Neural crest cell (in vitro differentiated cells): ENCODE measurements at places on chromosomes 6 and 20. TPM values are rescaled to one million over a fixed set of nuclear protein-coding genes. Genes with fewer than 3 reads are reported as not detected.

DNA sequence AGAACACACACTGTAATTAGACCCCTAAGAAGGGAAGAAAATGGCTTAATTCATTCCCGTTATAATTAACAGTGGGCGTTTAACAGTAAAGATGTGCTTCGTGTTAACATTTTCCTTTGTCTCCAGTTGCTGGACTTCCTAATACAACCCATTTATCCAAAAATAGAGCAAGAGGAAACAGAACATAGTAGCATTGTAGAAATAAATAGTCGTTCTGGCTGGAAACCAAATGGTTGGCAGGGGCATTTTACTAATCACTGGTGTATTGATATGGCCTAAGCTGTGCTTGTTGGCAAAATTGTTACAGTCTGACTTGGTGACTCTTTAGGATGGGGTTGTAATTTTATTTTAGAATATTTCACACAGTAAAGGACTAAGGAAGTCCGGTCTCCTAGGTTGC lies 89.8 kb downstream of the BMP6 start:
- no peaks in the 10 kb centered on the region for H3K36me3 ChIP-seq
- H3K27me3 ChIP-seq: no peaks in the 10 kb centered on the region
- no peak for DNase-seq
- no peak overlapping the region for H3K27ac ChIP-seq
- H3K4me3 ChIP-seq: no peak overlapping the region
- H3K4me1 ChIP-seq: no peaks in the 10 kb centered on the region

DNA sequence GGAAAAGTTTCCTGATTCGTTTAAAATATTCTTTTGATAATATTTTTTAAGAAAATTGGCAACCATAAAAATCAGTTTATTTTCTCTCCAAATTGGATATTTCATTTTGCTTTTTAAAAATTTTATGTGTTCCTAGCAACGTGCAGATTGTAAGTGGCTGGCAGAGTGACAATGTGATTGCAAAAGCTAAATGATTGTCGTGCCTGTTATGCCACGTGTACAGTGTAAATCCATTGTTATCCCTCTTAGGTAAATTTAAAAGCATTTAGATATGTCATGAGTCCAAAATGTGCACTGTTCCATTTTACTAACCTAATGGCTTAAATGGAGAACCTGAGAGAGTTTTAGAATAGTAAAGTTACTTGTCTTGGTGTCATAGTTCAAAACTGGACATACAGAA lies 94.4 kb upstream of the ADGRF4 start:
- H3K4me3 ChIP-seq: no peak overlapping the region
- H3K27ac ChIP-seq: no peak overlapping the region
- peaks cover 16% of the 10 kb centered on the region for H3K36me3 ChIP-seq
- no peak for DNase-seq
- peaks cover 4% of the 10 kb centered on the region for H3K4me1 ChIP-seq
- H3K27me3 ChIP-seq: no peaks in the 10 kb centered on the region

Gene HLA-DRB5
- not detected in 2 replicates for total RNA-seq

GRCh38 chr20:36333841-36334240 lies 27.7 kb downstream of the DLGAP4 start:
- H3K27ac ChIP-seq: no peak overlapping the region
- no peak overlapping the region for H3K4me3 ChIP-seq
- peaks cover 4% of the 10 kb centered on the region for H3K27me3 ChIP-seq
- no peaks in the 10 kb centered on the region for H3K36me3 ChIP-seq
- DNase-seq: no peak
- peaks cover 35% of the 10 kb centered on the region for H3K4me1 ChIP-seq

DNA sequence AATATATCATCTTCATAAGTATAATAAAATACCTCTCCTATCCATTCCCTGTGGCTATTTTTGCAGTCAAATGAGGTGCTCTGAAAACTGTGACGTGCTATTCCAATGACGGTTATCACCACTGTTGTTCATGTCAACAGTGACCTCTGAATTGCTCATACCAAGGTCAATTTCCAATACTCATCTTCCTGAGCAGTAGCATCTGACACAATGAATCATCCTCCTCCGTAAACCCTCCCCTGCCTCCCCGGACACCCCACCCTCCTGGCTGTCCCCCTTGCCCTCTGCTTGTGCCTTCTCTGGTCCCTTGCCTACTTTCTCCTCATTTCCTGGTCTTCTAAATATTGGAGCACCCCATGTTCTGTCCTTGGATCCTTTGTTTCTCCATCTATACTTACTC lies 77.7 kb upstream of the SLC22A23 start:
- no peaks in the 10 kb centered on the region for H3K27me3 ChIP-seq
- no peak for DNase-seq
- no peak overlapping the region for H3K4me3 ChIP-seq
- no peaks in the 10 kb centered on the region for H3K36me3 ChIP-seq

DNA sequence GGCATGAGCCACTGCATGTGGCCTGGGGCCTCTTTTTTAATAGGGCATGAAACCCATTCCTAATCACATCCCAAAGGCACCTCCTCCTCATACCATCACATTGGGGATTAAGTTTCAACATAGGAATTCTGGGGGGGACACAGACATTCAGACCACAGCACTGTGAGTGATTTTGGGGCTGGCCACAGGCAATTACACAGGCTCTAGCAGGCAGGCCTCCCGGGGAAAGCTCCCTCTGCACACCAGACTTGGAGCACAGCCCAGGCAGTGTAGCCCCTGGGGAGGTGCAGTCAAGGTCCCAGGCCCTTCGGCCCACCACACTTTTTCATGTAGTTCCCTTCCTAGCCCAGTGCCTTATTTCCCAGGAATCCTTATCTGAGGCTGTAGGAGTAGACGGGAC lies 5.5 kb downstream of the SFT2D1 start:
- no peak overlapping the region for H3K4me3 ChIP-seq
- no peaks in the 10 kb centered on the region for H3K27me3 ChIP-seq
- H3K4me1 ChIP-seq: peaks cover 25% of the 10 kb centered on the region
- DNase-seq: no peak
- H3K36me3 ChIP-seq: peaks cover 6% of the 10 kb centered on the region
